Gastrocnemius medialis (tissue), 4 donors: ENCODE measurements at places on chromosomes 7 and 10. TPM values are rescaled to one million over a fixed set of nuclear protein-coding genes. Genes with fewer than 3 reads are reported as not detected.

Gene DIP2C
- 60.0 TPM for total RNA-seq

Gene NAT16
- not detected for total RNA-seq

Gene FHIP2A
- 22.2 TPM for total RNA-seq

Gene TUBB8
- total RNA-seq, result not detected

Gene GATAD1
- 9.0 TPM for total RNA-seq

Gene TMEM229A
- not detected for total RNA-seq

Gene PRKAR2B
- total RNA-seq, result 1.3 TPM

Gene IDE
- total RNA-seq, result 45.2 TPM

Gene GFRA1
- 21.2 TPM for total RNA-seq

Gene SUN3
- total RNA-seq, result not detected

Gene CXCL12
- total RNA-seq, result 8.6 TPM

Gene CACNB2
- 0.18 TPM for total RNA-seq

Gene RPEL1
- total RNA-seq, result not detected

Gene MRPS24
- 294 TPM for total RNA-seq
